ENCODE measurements at places on chromosomes 7 and 10.

GRCh38 chr10:93749218-93749799 is 8.4 kb upstream of the LGI1 start:
- no peak for DNase-seq

GRCh38 chr7:76272851-76273497 is 29.5 kb upstream of the HSPB1 start:
- DNase-seq, result no peak

DNA sequence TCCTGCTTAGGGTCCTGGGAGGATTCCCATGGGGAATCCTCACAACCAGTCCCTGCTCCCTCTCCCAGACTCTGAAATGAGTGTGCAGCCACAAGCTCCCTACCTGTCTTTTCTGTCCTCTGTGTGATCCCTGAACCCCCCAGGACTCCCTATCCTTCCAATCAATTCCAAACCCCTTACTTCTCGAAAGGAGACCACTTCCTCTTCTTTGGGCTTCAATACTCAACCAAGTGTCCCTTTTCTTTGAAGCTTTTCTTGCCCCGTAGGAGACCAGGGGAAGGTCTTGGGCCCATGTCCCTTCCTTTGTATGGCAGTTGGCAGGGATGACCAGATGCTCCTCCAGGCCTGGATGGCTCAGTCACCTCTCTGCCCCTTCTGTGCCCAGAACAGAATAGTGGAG is 1.7 kb downstream of the AEBP1 start:
- no peak for DNase-seq

DNA sequence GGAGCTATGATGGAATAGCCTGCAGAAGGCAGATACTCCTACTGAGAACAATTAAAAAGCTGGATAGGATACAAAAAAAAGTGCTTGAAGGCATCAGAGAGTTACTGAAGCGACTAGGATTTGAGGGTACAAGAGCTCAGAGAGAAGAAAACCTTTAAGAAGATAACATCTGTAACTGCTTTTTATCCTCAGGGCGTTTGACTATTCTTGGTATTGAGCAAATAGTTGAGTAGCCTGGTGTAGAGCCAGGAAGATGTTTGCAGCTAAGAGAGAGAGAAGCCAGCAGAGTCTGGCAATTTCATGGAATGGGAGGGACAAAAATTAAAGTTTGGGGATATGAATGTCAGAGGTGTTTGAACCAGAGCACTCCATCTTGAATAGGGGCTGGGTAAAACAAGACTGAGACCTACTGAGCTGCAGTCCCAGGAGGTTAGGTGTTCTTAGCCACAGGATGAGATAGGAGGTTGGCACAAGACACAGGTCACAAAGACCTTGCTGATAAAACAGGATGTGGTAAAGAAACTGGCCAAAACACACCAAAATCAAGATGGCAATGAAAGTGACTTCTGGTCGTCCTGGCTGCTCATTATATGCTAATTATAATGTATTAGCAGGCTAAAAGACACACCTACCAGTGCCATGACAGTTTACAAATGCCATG is 428.8 kb downstream of the SH2D4B start:
- DNase-seq, result no peak

DNA sequence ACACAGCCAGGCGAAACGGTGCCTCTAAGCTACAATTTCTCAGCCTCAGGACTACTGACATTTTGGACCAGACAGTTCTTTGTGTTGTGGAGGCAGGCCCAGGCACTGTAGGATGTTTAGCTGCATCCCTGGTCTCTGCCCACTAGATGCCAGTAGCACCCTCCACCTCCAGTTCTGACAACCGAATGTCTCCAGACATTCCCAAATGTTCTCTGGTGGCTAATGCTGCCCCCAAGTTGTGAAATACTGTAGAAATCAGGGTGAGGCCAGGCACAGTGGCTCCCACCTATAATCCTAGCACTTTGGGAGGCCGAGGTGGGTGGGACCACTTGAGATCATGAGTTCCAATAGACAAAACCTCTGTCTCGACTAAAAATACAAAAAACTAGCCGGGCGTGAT is 18.2 kb downstream of the HNRNPF start:
- no peak for DNase-seq

DNA sequence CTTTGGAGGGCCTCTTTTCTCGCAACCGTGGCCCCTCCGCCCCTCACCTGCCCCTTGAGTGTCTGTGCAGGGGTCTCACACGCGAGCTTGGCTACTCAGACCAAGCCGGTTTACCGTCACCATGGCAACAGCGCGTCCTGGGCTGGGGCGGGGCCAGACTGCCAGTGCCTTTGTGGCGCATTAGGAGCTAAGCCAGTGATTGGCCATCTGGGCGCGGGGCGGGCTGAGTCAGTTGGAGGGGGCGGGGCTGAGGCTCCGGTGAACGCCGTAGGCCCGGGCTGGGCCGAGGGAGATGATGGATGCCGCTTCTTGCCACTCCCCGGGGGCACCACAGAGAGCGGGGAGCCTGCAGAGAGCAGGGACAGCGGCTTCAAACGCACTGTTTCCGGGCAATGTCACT is 48.7 kb upstream of the FXYD4 start:
- peak; percentile 49 for DNase-seq

DNA sequence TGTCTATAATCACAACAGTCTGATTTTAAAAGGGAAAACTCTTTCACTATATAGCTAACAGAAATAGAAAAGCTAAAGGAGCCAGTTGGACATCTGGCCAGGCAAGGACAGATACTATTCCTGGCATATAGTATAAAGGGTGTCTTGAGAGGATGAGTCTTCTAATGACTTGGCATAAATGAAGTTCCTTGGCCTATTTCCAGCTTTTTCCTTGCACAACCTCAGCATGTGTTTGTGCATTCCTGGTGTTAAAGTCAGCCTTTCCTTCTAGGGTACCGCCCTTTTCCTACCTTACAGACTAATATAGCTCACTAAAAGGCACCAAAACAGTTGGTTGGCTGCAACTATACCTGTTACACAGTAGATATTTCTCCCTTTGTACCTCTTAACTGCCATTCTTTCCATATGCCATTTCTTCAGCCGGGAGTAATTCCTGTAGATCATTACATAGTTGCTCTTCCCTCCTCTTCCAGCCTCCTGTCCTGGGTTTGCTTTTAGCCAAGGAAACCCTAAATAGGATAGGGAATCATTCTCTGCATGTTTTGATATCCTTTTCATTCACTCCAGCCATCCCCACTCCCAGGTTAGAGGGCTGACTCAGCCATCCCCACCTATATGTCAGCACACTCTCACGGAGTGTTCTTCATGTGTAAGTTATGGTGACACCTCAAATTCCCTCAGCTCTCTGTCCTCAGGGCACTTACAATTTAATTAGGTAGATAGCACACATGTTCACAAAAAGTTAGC is 102.1 kb upstream of the MDFIC start:
- no peak for DNase-seq

Data from activated CD4-positive, alpha-beta T cell treated with anti-CD3 and anti-CD28 coated beads, Interleukin-2, amount 50 U/mL, for 24 hours (primary cell).